Epithelial cell of umbilical artery (primary cell): ENCODE measurements at places on chromosomes 2 and 18. TPM values are rescaled to one million over a fixed set of nuclear protein-coding genes. Genes with fewer than 3 reads are reported as not detected.

DSEL gene
- 6.2 and 7.1 TPM in 2 replicates for total RNA-seq

SCG2 gene
- total RNA-seq: 0.15 TPM in 1 of 2 replicates, not detected in the other

C2orf80 gene
- not detected in 2 replicates for total RNA-seq

RETREG2 gene
- total RNA-seq: 40.9 and 60.9 TPM in 2 replicates

ICOS gene
- total RNA-seq: not detected in 2 replicates

ARHGAP25 gene
- total RNA-seq: 0.32 and 1.4 TPM in 2 replicates

ALPI gene
- total RNA-seq: not detected in 2 replicates

TXNL4A gene
- total RNA-seq: 60.0 and 85.1 TPM in 2 replicates

HOXD12 gene
- not detected in 2 replicates for total RNA-seq

RAX gene
- total RNA-seq: not detected in 2 replicates

RESP18 gene
- not detected in 2 replicates for total RNA-seq

SPATA3 gene
- total RNA-seq: not detected in 2 replicates

ZFP36L2 gene
- total RNA-seq: 3.9 and 5.2 TPM in 2 replicates

FANCL gene
- total RNA-seq: 19.2 and 23.1 TPM in 2 replicates

NFATC1 gene
- 2.6 and 5.2 TPM in 2 replicates for total RNA-seq

POMC gene
- total RNA-seq: 1.3 and 3.5 TPM in 2 replicates

CHST9 gene
- not detected in 2 replicates for total RNA-seq

UCN gene
- 0.46 TPM in 1 of 2 replicates, not detected in the other for total RNA-seq

TEX44 gene
- total RNA-seq: not detected in 2 replicates

MBP gene
- total RNA-seq: 0.30 and 0.32 TPM in 2 replicates

PTH2R gene
- under 0.01 TPM in 1 of 2 replicates, not detected in the other for total RNA-seq

ZNF516 gene
- 5.6 and 9.4 TPM in 2 replicates for total RNA-seq

PRKAG3 gene
- not detected in 2 replicates for total RNA-seq

ARHGAP15 gene
- not detected in 2 replicates for total RNA-seq

STON1 gene
- total RNA-seq: 11.0 and 12.6 TPM in 2 replicates

HOXD4 gene
- 0.65 and 3.5 TPM in 2 replicates for total RNA-seq

CASP10 gene
- 30.5 and 79.8 TPM in 2 replicates for total RNA-seq

B3GNT7 gene
- total RNA-seq: under 0.01 and 0.15 TPM in 2 replicates

ANKRD30B gene
- total RNA-seq: not detected in 2 replicates

IL36RN gene
- total RNA-seq: not detected in 2 replicates

GCKR gene
- 3.2 and 8.8 TPM in 2 replicates for total RNA-seq

NIFK gene
- total RNA-seq: 49.4 and 52.9 TPM in 2 replicates

DYNAP gene
- not detected in 2 replicates for total RNA-seq

CDH20 gene
- total RNA-seq: not detected in 2 replicates

TMEFF2 gene
- under 0.01 and 0.15 TPM in 2 replicates for total RNA-seq

CNDP1 gene
- not detected in 2 replicates for total RNA-seq

LTBP1 gene
- total RNA-seq: 22.9 and 80.9 TPM in 2 replicates

SERPINB13 gene
- total RNA-seq: not detected in 2 replicates

IL37 gene
- total RNA-seq: not detected in 2 replicates

ACSL3 gene
- 131 and 137 TPM in 2 replicates for total RNA-seq

HYCC2 gene
- 8.8 and 15.0 TPM in 2 replicates for total RNA-seq

REG3A gene
- total RNA-seq: not detected in 2 replicates

ATP6V1B1 gene
- total RNA-seq: 0.15 and 0.65 TPM in 2 replicates

VSNL1 gene
- total RNA-seq: 0.76 TPM in 1 of 2 replicates, not detected in the other

RSAD2 gene
- total RNA-seq: 4.2 and 99.7 TPM in 2 replicates

MC4R gene
- not detected in 2 replicates for total RNA-seq

CD8A gene
- total RNA-seq: not detected in 2 replicates

FRZB gene
- not detected in 2 replicates for total RNA-seq

NFE2L2 gene
- 31.8 and 42.7 TPM in 2 replicates for total RNA-seq

GULP1 gene
- total RNA-seq: 80.2 and 87.7 TPM in 2 replicates

COL4A4 gene
- total RNA-seq: not detected in 2 replicates

GALR1 gene
- total RNA-seq: not detected in 2 replicates

NOSTRIN gene
- total RNA-seq: under 0.01 and 0.15 TPM in 2 replicates

GLB1L gene
- total RNA-seq: 4.0 and 6.2 TPM in 2 replicates

AMER3 gene
- not detected in 2 replicates for total RNA-seq
